Right atrium auricular region (tissue), 2 donors: ENCODE measurements at places on chromosomes 12 and 14. TPM values are rescaled to one million over a fixed set of nuclear protein-coding genes. Genes with fewer than 3 reads are reported as not detected.
A peak's percentile ranks its signal among the peaks of the same experiment; 100 is the strongest.

DNA sequence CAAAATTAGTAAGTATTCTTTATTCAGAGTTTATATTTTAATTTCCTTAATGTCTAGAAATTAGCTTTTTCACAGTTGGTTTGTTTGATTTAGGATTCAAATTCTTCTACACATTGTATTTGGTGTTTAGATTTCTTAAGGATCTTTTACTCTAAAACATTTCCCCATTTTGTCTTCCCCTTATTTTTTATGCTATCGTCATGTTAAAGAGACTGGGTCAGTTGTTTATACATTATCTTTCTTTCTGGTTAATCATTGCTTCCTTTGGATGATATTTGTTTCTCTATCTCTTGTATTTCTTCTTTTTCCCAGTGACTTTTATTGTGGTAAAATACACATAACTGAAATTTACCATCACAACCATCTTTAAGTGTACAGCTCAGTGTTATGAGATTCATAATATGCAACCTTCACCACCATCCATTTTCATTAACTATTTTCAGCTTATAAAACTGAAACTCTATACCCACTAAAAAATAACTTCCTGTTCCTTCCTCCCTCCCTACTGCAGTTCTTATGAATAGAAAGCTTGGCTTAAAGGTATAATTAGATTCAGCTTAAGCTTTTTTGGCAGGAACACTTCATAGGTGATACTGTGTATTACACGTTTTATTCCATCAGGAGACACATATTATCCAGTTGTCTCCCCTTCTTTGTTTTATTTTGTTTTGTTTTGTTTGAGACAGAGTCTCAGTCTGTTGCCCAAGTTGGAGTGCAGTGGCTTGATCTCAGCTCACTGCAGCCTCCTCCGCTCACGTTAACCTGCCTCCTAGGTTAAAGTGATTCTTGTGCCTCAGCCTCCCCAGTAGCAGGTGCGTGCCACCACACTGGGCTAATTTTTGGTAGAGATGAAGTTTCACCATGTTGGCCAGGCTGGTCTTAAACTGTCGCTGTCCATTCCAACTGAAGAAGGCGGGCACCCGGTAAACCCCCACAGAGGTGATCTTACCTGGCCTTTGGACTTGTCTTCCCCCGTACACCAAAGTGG is 45.0 kb downstream of the NOPCHAP1 start:
- no peak for DNase-seq

GRCh38 chr12:34233618-34234017 is 211.3 kb downstream of the ALG10 start:
- DNase-seq: no peak

GRCh38 chr14:41749429-41749828 is 142.8 kb downstream of the LRFN5 start:
- no peak for DNase-seq

DNA sequence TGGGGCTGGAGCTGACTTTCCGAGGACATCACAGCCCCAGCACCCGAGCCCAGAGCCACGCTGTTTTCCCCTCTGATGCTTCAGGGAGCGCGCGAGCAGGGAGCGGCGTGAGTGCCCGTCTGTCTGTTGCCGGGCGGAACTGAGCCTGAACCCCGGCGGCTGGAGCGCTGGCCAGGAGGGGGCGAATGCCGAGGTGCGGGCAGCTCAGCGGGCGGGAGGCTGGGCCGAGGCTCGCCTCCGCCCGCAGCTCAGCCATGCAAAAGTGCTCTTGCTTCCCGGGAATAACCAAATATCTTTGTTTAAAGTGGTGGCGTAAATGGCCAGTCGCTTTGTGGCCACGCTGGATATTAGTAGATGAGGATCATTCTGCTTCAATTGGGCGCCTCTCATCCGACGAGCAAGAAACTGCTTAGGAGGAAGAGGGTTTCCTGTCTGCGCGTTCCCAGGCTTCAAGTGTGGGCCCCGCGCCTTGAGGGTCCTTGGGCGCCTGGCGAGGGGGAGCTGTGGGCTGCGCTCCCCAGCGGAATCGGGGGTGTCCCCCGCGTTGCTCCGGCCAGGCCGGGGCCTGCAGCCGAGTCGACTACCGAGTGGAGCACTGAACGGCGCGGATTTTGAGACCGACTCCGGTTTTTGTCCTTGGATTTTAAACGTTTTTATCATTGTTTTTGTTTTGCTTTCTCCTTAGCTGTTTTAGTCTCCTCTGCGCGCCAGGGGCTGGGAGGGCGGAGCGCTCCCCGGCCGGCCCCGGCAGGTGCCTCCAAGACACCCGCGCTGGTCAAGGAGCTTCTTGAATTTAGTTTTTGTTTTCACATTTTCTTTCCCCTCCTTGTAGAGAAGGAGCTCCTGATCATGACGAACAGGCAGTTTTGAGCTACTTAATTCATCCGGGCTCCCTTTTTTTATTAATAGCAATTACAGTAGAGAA is 831 bp upstream of the NKX2-1 start:
- DNase-seq: no peak

GRCh38 chr14:39673734-39674133 is 241.5 kb upstream of the FBXO33 start:
- DNase-seq: no peak

DNA sequence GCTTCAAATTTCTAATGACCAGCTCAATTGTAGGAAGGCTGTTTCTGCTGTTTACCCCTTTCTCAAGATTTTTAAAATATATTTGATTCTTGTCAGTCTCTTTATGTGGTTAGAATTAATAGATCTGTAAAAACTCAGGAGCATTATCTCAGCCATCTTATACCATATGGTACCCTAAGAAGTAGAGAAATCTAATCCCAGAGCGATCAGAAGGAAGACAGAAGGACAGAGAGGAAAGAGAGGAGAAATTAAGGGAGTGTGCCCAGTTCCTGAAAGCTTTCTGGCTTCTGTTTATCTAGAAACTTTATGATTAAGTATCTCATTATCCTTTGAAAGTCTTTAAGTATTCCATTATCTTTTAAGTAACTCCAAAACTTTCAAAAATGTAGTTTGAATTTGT is 152.1 kb upstream of the NAV3 start:
- DNase-seq: no peak

GRCh38 chr14:83894568-83894967 is 1635.4 kb upstream of the FLRT2 start:
- no peak for DNase-seq

- DNase-seq: no peak
Measured at GRCh38 chr14:52348776-52349175, 34.7 kb downstream of the PTGER2 start.

GRCh38 chr12:109504068-109504467 is 26.6 kb downstream of the UBE3B start:
- DNase-seq: no peak

- no peak for DNase-seq
Measured at GRCh38 chr12:56878010-56878339, 56.2 kb downstream of the SDR9C7 start.

GRCh38 chr12:25695574-25695973 is 142.5 kb upstream of the LMNTD1 start:
- no peak for DNase-seq

DNA sequence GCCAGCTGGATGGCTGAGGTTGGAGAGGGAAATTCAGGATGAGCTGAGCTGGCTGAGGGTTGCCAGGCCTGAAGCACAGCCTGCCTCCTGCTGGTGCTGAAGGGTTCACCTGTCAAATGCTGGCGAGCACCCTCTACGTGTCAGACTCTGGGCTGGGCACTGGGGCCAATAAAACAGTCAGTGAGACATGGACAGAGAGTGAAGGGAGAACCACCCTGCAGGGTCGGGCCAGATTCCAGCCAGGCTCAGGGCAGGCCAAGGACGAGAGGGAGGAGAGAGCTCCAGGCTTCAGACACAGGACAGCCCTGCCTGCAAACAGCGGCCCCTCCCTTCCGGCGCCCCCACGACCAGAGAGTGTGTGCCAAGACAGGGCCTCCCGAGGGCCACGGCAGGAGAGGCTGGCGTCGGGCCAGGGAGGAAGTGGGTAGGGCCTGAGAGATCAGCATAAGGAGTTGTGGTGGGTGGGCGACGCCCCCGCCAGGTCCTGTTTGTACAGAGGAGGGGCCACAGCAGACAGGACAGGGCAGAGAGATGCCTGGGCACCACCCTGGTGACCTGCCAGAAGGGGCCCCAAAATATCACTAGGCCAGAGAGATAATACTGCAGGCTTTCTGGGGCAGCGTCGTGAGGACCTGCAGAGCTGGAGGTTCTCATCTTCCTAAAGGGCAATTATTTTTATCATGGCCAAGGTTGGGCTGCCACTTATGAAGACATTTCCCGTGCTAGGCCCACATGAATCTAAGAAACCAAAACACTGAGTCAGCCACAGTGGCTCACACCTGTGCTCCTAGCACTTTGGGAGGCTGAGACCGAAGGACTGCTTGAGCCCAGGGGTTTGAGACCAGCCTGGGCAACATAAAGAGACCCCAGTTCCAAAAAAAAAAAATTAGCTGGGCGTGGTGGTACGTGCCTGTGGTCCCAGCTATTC is 73.1 kb upstream of the GPR68 start:
- peak; percentile 69 for DNase-seq

- no peak for DNase-seq
Measured at GRCh38 chr12:49979016-49979586, 6.4 kb downstream of the AQP6 start.

GRCh38 chr14:84390010-84390409 is 1139.9 kb upstream of the FLRT2 start:
- no peak for DNase-seq

DNA sequence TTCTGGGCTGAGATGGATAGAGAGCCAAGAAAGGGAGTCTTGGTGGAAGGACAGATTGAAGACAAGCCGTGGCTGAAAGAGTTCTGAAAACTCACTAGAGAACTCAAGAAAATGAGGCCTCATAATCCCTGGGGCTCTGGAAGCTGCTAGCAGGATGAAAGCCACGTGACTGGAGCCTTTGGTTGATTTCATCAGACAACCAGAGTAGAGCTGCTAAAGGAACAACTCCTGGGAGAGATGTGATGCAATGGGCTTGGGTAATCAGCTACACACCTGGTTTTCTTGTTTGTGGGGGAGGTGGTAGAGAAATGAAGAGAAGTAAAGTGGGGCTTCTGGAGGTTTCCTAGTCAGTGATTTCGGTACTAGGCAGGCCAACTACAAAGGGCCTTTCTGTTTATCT is 13.4 kb downstream of the CSRNP2 start:
- no peak for DNase-seq

DNA sequence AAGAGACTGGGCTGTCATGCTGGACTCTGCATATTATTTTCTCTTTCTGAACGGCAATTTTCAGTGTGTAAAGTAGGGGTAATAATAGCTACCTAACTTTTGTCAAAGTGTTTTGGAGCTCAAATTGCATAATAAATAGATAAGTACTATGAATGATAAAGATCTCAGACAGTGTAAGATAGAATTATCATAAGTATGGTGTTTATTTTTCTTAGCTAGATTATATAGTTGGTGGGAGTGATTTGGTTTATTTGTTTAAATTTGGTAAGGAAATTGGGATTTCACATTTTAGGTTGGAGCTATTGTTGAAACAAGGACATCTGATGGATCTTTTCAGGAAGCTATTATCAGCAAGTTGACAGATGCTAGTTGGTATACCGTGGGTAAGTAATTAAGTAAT is 7.4 kb downstream of the ARID4A start:
- no peak for DNase-seq

DNA sequence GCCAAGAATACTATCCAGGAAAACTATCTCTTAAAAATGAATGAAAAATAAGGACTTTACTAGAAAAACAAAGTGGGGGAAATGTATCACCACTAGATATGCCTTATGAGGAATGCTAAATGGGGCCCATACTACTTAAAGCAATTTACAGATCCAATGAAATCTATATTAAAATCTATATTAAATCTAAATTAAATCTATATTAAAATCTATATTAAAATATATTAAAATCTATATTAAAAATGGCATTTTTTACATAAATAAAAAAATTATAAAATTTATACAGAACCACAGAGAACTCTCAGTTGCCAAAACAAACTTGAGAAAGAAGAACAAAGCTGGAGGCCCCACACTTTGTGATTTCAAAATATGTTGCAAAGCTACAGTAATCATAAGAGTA is 234.5 kb downstream of the RPL10L start:
- DNase-seq: no peak

DNA sequence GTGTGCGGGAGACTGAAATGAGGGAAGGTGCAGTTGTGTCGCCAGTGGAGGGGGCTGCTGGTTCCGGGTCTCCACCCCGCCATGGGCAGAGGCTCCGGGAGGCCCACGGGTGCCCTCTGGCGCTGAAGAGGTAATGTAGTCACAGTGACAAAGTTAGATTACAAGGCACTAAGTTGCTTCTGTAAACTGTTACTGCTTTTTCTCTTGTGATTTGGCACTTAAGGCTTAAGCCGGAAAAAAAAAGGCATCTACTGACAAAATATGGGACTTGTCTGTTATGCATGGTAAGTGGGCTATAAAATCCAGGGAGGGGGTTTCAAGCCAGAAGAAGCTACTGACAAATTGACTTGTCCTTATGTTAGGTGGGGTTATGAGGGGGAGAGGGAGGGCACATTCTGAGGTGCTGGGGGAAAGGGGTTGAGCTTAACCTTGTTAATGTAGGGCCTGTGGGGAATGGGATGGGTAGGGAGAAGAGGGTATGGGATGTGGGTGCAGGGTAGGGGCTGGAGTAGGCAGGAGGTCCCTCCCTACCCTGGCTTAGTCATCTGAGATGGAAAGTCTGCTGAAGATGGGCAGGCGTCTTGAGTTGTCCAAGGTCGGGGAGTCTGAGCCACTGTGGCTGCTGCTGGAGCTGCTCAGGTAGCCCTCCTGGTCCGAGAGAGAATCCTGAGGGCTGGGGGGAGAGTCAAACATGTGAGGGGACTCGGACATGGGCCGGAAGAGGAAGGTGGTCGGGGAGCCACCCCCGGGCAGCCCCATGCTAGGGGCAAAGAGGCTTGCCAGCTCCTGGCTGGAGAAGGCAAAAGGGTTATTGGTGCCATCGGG is 3.7 kb downstream of the ZFP36L1 start:
- DNase-seq: peak; percentile 91

FGF23 gene
- 0.08 TPM for total RNA-seq

METAP2 gene
- 52.1 TPM for total RNA-seq

MYO1H gene
- 0.16 TPM for total RNA-seq

ACADS gene
- total RNA-seq: 92.6 TPM

SLC17A8 gene
- not detected for total RNA-seq

ASCL1 gene
- total RNA-seq: not detected

ENDOU gene
- 0.55 TPM for total RNA-seq

OTX2 gene
- total RNA-seq: not detected

PTHLH gene
- 0.63 TPM for total RNA-seq

KLRK1 gene
- 0.28 TPM for total RNA-seq

BEGAIN gene
- 5.7 TPM for total RNA-seq

UNC119B gene
- 8.9 TPM for total RNA-seq

HHIPL1 gene
- 2.4 TPM for total RNA-seq

STRAP gene
- 75.7 TPM for total RNA-seq

NCAPD2 gene
- total RNA-seq: 11.6 TPM
